ENCODE measurements at places on chromosomes 4 and X.

DNA sequence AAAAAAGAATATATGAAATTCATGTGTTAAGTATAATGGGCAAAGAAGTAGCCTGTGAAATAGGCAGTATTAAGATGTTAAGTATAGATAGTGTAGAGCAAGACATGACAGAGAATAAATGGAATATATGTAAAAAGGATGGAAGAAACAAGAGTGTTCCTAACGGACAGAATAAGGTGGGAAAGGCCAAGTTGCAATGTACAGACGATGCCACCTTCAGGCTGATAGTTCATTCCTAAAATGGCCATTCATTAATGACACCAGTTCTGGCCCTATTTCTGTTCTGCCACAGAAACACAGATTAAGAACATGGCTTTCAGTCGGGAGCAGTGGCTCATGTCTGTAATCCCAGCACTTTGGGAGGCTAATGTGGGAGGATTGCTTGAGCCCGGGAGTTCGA lies 4.4 kb upstream of the FAM184B start:
- DNase-seq: no peak

DNA sequence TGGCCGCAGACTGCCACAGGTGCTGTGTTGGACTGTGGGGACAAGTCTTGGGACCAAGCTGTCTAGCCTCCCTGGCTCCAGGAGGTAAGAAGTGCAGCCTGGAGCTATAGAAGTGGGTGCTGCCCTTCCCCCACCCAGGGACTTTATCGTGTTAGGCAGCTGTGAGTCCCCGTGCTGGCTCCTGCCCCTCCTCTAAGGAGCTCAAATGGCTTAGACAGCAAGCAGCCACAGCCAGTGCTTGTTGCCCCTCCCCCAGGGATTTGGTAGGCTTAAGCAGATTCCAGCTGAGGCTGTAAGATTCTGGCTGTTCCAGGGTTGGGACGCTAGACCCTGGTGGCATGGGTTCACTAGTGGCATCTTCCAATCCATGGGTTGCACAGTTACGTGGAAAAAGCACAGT lies 979.4 kb upstream of the PCDH10 start:
- DNase-seq: no peak

DNA sequence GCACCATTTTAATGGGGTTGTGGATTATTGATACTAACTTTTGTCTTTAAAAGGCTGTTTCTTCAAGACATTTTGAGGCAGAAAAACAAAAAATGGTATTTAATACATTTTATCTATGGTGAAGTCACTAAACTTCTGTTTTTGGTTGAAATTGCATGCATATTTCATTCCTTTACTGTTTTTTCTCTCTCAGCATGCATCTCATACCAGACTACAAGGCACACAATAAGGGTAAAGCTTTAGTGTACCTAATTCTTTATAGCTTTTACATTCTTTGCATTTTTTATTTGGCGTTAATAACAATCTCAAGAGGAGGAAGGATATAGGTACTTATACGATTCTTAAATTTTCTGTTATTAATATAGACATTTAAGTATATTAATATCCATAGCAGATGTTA lies 151.0 kb upstream of the DKK2 start:
- DNase-seq: no peak

DNA sequence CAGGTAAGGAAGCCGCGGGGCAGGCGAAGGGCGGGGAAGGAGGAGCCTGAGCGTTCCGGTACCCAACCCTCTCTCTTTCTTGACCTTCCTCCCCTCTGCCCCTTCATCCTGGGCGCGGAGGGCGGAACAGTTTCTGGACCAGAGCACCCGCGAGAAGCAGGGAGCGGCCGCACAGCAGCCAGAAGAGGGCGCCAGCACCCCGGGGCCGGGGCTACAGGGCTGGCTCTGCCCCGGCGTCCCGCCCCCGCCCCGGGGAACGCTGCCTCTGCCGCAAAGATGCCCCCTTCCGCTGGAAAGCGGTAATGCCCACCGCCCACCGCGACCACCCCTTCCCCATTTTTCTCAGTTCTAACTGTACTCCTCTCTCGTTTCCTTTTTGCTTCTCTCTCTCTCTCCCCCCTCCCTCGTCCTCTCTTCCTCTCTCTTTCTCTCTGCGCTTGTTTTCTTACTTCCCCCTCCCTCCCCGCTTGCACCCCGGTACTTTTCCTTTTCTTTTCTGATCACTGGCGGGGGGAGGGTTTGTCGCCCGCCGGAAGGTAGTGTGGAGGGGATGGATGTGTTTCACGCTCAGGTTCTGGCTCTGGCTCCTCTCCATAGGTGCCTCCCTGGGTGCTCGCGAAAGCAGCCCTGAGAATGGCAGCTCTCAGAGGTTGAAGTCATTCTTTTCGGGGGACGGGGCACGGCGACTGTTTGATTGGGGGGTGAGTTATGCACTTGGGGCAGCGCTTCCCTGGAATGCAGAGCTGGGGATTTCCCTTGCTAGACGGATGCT lies 13.1 kb upstream of the PRDM8 start:
- DNase-seq: peak; percentile 93

- DNase-seq: no peak
These were observed 45.8 kb downstream of the ENOX2 start for GRCh38 chrX:130857207-130857606.

GRCh38 chrX:111555406-111555958 lies 44.0 kb downstream of the SERTM2 start:
- DNase-seq: no peak

DNA sequence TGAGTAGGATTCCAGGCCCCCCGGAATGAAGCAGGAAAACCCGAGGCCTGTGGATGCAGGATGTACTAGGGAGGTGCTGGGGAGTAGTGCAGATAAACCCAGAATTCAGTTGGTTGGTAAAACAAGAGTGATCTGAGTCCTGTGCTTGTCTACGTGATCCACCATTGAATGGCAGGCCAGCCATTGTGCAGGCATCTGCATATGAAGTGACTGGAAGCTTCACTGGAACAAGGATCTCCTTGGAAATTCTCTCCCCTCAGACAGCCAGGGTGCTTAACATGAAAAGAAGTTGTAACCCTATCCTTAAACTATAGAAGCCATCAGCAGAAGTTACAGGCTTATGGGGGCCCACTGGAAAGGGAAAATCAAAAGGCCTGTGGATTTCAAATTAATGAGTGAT lies 656 bp upstream of the GSPT2 start:
- no peak for DNase-seq

GRCh38 chr4:108417923-108418322 lies 202.5 kb upstream of the RPL34 start:
- DNase-seq: no peak

DNA sequence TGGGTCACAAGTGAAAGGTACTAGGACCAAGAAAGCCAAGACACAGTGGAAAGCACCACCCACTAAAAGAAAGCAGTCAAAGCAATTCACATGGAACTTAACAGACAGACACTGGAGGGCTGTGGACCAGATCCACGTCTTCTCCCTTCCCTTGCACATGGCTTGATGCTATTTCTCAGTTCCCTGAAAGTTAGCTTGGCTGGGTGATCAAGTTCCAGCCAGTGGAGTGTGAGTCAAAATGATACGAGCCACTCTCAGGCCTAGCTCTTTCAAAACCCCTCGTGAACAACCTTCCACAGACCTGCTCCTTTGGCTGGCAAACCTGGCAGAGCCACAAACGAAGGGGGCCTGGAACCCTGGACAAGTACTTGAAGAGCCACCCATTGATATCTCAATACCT lies 52.0 kb downstream of the RELL1 start:
- no peak for DNase-seq

DNA sequence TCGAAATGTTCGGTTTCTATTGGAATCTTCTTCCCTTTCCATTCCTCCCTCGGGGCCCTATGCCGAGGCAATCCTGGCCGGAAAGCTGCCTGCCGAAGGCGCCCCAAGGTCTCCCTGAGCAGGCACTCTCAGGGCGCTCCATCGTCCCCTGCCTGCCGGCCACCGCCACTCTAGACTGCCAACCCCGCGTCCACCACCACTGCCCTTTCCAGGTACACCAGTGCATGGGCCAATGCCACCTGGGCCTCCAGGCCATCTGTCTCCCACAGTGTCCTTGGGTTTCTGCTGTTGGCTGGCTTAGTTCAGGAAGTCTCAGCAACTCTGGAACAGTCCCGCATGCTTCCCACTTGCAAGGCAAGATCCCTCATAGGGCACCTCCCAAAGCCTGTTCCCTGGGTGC lies 14.6 kb downstream of the CTAG1A start:
- DNase-seq: no peak

- DNase-seq: no peak
These were observed 28.7 kb downstream of the EFHC2 start for GRCh38 chrX:44314808-44315207.

GRCh38 chr4:39568805-39569204 lies 41.6 kb upstream of the UGDH start:
- DNase-seq: no peak

DNA sequence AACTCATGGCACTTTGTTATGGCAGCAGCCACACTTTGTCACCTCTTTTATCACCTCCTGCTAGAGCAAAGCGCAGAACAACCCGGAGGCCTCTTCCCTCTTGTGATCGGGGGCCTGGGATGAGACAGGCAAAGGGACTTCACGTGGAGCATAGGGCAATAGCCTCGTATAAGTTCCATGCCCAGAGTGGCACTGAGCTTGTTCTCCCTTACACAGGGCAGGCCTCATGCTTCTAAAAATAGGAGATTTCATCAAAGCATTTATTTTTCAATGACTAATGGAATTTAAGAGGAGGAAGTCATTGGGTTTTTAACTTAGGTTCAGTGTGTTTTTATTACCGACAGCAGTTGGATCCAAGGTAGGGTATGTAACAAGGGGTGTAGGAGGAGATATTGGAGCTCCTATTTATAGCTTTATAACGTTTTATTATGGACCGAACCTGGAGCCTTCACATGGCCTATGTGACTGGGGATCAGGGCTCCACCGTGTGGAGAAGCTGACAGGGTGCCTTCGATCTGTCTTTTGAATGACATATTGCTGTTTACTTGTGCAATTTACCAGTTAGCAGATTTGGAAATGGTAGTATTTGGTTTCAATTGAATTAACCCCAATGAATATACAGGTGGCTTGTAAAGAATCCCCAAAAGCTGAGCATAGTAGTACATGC lies 93.8 kb downstream of the SLC2A9 start:
- no peak for DNase-seq

DNA sequence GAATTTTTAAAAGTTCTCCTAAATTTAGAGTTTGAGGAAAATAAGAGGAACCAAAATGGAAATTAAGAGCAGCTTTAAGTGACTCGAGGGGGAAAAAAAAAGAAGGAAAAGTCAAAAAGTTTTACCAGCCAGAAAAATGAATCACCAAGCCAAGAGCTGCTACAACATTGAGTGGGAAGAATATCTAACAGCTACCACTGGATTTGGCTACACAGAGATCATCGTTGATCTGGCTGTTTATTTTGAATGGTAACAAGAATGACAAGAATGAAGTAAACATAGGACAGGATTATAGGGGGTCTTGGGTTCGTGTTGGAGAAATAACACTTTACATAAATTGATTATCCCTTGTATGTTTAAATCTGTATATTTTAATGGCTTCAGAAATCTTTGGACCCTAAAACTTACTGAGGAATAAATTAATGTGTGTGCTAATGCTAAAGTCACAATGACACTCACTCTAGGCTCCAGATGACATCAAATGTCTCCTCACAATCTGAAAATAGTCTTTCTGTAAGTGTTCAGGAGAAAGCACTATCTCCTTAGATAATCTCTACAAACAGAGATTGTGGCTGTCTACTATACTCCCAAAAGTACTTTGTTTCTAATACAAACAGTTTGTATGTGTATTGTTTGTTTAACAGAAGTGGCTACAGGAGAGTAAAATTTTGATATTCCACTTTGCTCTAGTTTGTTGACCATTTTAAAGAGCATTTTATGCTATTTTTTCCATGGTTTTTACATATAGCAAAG lies 3.1 kb upstream of the CSN3 start:
- no peak for DNase-seq

DNA sequence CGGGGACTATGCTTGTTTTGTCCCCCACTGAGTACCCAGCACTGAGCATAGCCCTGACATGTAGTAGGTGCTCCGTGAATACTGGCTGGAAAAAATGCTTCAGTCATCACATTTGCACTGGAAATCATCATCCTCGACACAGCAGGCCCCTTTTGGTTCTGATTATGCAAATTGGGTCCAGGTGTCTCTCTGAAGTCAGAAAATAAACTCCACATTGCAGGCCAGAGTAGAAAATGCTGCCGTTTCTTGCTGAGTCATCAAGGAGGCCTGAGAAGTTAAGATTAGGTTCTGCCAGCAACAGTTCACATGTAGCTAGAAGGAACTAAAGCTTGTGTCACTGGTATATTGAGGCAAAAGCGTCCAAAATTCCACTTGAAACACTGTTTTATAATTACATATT lies 15.0 kb upstream of the STK32B start:
- DNase-seq: no peak

GRCh38 chrX:143571521-143571920 lies 54.2 kb upstream of the SPANXN3 start:
- DNase-seq: no peak

- DNase-seq: no peak
These were observed 258.4 kb downstream of the MAPK10 start for GRCh38 chr4:86101410-86101809.

DNA sequence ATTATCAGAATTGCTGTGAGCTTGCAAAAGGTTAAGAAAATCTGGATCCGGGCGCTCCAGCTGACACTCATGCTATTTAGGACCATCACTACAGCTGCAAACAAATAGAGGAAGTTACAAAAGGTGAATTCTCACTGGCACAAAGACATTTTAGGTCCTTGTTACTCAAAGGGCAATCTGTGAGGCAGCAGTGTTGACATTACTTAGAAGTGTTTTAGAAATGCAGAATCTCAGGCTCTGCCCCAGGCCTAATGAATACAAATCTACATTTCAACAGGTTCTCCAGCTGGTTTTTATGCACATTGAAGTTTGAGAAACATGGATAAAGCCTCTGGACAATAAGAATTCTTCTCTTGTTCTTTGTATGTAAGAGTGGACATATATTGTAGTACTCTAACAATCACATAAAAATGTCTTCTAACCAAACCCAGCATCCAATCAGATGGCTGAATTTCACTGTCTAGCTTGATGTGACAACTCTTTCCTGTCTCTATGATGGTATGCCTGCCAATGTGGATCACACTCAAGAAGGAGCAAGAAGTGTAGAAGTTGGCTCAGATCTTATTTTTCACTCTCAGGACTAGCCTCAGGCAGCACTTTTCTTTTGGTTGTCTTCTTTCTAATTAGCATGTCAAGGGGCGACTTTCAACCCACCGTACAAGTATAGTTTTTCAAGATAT lies 18.8 kb downstream of the SLC7A11 start:
- DNase-seq: no peak

DNA sequence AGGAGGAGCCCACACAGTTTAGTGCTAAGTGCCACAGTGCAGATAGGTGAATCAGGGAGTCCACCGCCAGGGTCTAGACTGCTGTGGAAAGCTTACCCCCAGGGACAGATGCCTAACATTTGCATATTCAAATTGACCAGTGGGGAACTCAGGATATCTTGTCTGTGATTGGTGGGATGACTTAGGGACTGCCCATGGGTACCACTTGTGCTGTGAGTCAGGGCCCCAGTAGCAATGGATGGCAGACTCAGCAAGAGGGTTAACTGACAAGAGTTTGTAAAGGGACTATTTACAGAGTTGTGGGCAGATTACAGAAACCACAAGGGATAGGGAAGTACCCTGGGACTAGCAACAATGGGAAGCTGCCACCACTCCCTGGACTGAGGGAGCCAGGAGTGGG lies 282.1 kb downstream of the BCOR start:
- DNase-seq: no peak

GRCh38 chr4:129929984-129930383 lies 834.0 kb downstream of the C4orf33 start:
- DNase-seq: no peak

GRCh38 chrX:46465203-46465602 lies 80.0 kb downstream of the ZNF674 start:
- DNase-seq: no peak
